ENCODE measurements at places on chromosomes 11 and 22.
A peak's percentile ranks its signal among the peaks of the same experiment; 100 is the strongest.

GRCh38 chr11:69697469-69697843 is 6.4 kb downstream of the FGF19 start:
- DNase-seq = no peak

DNA sequence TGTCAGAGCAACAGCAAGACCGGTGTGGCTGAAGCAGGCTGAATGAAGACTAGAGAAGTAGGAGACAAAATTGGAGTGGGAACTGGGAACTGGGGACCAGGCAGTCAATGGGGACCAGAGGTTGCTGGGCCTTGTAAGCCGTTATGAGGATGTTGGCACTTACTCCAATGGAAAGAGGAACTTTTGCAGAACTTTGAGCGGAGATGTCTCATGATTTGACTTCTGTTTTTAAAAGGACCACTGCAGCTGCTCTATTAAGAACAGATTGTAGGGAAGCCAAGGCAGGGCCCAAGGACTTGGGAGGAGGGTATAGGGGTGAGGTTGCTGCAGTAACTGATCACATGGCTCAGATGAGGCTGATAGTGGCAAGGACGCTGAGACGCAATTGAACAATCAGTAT is 34.2 kb downstream of the IL18 start:
- no peak for DNase-seq

DNA sequence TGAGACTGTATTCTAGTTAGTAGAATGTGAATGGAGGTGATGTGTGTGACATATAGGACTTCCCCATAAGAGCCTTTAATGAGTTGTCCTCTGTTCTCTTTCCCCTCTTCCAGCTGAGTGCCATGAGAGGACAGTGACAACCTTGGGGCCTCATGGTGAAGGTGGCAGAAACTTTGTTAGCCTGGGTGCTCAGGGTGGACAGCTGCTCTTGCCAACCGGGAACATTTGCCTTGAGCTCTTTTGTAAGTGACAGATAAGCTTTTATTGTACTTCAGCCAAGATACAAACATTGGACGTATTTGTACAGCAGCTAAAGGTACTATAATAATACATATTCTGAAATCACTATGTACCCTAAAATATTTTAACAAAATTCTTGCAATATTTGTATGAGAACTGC is 33.0 kb upstream of the PLET1 start:
- no peak for DNase-seq

DNA sequence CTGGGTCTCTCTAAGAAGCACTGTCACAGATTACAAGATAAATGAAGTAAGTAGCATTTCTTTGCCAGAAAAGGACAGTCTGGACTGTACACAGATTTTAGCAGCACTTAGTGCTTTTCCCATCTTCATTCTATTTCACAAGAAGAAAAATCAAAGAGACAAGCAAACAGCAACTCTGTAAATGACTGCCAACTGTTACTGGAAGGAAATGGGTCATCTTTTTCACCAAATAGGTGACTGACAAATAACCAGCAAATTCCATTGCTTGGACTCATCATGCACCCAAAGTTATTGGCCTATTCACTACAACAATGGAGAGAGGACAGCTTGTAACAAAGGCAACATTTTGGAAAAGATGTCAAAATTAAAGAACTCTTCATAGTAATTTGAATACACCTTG is 28.9 kb upstream of the CARD18 start:
- DNase-seq = no peak

- no peak for DNase-seq
Observed at GRCh38 chr11:117427356-117427874, 99.8 kb downstream of the CEP164 start.

- DNase-seq = no peak
Observed at GRCh38 chr22:31639436-31640039, 22.5 kb downstream of the PISD start.

- DNase-seq = no peak
Observed at GRCh38 chr11:1225386-1226225, 2.7 kb downstream of the MUC5B start.

- peak; percentile 43 for DNase-seq
Observed at GRCh38 chr22:38316364-38317121, 690 bp downstream of the CSNK1E start.

DNA sequence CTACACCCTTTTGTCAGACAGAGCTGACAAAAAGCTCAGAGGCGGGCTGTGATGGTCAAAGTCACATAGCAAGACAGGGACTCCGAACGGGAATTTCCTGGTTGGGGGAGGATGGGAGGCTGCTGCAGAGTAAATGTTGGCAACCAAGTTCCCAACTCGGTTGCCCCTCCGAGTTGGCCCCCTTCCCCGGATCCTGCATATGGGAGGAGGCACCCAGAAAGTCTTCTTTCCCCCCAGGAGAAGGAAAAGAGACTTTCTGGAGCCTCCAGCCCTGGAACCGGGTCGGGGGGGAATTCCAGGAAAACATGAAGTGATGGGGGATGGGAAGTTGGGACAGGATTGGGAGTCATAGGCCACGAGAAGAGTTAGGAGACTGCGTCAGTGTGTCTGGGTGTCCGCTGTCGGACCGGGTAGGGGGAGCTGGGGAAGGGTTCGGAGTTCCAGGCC is 614 bp downstream of the SELENOM start:
- no peak for DNase-seq

DNA sequence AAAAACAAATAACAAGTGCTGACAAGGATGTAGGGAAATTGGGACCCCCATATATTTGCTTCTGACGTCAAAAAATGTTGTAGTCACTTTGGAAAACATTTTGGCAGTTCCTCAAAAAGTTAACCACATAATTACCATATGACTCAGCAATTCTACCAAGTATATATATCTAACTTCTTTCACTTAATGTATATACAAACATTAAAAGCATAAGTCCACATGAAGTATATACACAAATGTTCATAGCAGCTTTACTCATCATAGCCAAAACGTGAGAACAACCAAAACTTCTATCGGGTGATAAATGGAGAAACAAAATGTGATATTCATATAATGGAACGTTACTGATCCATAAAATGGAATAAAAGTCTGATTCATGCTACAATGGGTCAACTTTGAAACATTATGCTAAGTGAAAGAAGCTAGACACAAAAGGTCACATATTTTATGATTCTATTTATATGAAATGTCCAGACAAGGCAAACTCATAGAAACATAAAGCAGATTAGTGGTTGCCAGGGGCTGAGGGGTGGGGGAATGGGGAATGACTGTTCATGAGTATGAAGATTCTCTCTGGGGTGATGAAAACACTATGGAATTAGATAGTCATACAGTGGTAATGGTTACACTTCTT is 48.7 kb upstream of the TEAD1 start:
- no peak for DNase-seq

GRCh38 chr11:62461740-62462507 is 43.1 kb downstream of the SCGB1A1 start:
- DNase-seq = no peak

DNA sequence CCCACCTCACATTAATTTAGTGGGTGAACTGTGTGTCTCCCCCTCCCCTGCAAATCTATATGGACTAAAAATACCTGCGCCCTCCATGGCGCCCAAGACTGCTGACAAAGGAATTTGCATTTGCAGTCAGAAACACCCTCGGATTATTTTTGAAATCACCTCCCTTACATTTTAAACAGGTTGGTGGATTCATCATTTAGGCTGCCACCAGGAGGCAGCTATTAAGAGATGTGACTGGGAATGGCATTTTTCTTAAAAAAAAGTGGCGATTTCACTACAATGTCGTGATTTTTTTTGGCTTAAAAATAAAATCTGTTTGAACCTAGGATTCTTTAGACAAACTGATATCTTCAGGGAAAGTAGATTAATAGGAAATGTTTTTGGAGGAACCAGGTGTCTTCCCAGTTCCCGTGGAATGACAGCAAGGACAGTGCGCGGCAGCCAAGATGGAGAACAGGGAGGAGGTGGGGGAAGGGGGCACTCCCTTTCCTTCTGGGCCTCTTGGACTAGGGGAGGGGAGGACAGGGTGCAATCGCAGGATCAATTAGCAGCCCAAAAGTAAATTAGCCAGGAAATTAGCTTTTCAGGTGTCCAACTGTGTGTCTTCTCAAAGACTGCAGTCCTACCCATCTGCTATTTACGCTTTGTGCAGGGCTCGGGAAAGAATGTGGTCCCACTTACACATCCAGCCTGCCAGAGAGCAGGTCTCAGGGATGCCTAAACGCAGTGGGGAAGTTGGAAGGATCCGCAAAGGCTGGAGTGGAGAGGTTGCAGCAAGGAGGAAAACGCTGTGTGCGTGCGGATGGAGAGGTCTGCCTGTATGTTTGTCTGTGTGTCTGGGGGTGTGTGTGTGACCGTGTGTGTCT is 496.4 kb downstream of the NTM start:
- no peak for DNase-seq

DNA sequence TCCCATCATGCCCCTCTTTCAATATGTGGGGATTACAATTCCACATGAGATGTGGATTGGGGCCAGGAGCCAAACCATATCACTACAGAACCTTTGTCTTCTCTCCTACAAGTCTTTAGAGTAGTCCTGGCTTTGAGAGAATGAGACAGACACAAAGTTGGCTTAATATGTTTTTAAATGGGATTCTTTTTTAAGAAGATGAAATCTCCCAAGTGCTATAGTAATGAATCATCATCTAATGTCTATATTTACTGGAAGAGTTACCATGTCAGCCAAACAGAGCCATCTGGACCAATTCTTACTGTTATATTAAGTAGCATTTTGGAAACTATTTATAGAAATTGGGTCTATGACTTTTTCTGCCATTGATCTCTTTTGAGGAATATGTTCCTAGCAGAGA is 38.1 kb upstream of the CARD18 start:
- no peak for DNase-seq
